ENCODE measurements at places on chromosomes 3 and 15. TPM values are rescaled to one million over a fixed set of nuclear protein-coding genes. Genes with fewer than 3 reads are reported as not detected.

- peak; percentile 65 for DNase-seq
- no peaks in the 10 kb centered on the region for H3K36me3 ChIP-seq
- H3K4me1 ChIP-seq, result peaks cover 23% of the 10 kb centered on the region
- H3K27ac ChIP-seq, result peak overlapping the region; percentile 97
- H3K27me3 ChIP-seq, result no peaks in the 10 kb centered on the region
Observed at GRCh38 chr3:38165722-38166387, 518 bp downstream of the OXSR1 start.

DNA sequence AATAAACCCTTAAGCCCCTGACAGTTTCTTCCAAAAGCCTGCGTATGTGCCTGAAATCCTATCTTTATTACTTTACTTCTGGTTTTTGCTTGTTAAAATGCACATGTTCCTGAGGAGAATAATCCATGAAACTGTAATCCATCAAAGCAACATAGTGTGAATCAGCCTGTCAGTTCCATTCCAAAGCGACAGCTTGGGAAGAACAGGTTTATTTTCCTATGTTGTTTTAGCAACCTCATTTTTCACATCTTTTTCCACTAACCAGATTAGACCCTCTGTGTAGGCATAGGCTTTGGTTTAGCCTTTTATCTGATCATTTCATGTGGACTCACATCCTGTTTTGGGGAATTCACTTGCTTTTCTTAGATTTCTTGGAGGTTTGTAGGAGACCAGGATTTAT is 988.0 kb downstream of the SQOR start:
- no peak for DNase-seq
- H3K4me1 ChIP-seq, result no peaks in the 10 kb centered on the region
- H3K36me3 ChIP-seq, result no peaks in the 10 kb centered on the region

- peak; percentile 5 for DNase-seq
- no peaks in the 10 kb centered on the region for H3K4me1 ChIP-seq
- H3K27ac ChIP-seq, result no peak overlapping the region
Observed at GRCh38 chr15:71891026-71891425, 80.7 kb downstream of the NR2E3 start.

DNA sequence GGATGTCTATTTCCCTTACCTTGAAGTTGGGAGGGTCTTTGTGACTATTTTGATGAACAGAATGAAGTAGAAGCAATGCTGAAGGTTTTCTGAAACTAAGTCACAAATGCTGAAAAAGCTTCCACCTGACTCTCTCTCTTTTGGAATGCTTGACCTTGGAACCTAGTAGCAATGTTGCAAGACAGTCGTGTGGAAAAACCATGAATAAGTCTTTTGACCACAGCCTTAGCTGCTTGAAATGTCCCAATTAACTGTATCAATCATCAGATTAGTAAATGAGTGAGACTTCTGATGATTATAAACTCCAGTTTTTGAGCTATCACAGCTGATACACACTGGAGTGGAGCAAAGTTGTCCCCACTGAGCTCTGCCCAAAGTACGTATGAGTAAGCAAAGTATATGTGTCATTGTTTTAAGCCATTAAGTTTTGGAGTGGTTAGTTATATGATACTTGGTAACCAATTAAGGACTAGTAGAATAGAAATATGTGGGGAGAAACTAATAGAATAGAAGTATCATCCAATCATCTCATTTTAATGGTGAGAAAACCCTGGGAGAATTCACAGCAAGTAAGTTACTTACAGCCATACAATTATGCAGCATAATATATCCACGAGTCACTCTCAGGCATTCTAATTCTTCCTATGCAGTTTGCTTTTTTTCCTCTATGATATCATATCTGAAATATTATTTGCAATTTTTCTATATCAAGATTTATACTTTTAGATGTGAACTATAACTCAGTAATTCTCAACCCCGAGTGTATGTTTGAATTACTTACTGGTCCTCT is 1010.6 kb downstream of the ROBO2 start:
- no peak for DNase-seq
- H3K4me1 ChIP-seq, result no peaks in the 10 kb centered on the region
- no peak overlapping the region for H3K27ac ChIP-seq
- H3K27me3 ChIP-seq, result no peaks in the 10 kb centered on the region
- no peak overlapping the region for H3K4me3 ChIP-seq

- peak; percentile 18 for DNase-seq
- H3K27ac ChIP-seq, result no peak overlapping the region
- H3K4me3 ChIP-seq, result no peak overlapping the region
Observed at GRCh38 chr3:98329392-98330124, 24.1 kb upstream of the OR5K4 start.

SLC28A2 gene
- not detected for total RNA-seq

TRPM1 gene
- not detected for total RNA-seq

Measured in heart right ventricle (tissue), 16 donors.